ENCODE measurements at places on chromosomes 7 and 10. TPM values are rescaled to one million over a fixed set of nuclear protein-coding genes. Genes with fewer than 3 reads are reported as not detected.

ADAM22 gene
- 1.2 TPM for total RNA-seq

SPDYE6 gene
- total RNA-seq: not detected

ASB13 gene
- total RNA-seq: 12.3 TPM

HTR7 gene
- total RNA-seq: 0.06 TPM

TUBAL3 gene
- total RNA-seq: not detected

BLNK gene
- 0.12 TPM for total RNA-seq

SH2B2 gene
- total RNA-seq: 13.6 TPM

SEPTIN14 gene
- total RNA-seq: not detected

ZDHHC16 gene
- 78.0 TPM for total RNA-seq

SORCS1 gene
- not detected for total RNA-seq

NKX1-2 gene
- not detected for total RNA-seq

VSIR gene
- 8.6 TPM for total RNA-seq

PHYHIPL gene
- total RNA-seq: not detected

GNGT1 gene
- not detected for total RNA-seq

ZNF680 gene
- total RNA-seq: 13.1 TPM

CALN1 gene
- total RNA-seq: not detected

CTNNA3 gene
- total RNA-seq: under 0.01 TPM

NOD1 gene
- total RNA-seq: 5.8 TPM
